GM20000 (cell line): ENCODE measurements at places on chromosomes 3 and 15.

- DNase-seq, result no peak
These were observed 1.1 kb downstream of the TICRR start for GRCh38 chr15:89576417-89576773.

GRCh38 chr15:82554351-82554750, 14.1 kb upstream of the RPS17 start:
- DNase-seq, result no peak

DNA sequence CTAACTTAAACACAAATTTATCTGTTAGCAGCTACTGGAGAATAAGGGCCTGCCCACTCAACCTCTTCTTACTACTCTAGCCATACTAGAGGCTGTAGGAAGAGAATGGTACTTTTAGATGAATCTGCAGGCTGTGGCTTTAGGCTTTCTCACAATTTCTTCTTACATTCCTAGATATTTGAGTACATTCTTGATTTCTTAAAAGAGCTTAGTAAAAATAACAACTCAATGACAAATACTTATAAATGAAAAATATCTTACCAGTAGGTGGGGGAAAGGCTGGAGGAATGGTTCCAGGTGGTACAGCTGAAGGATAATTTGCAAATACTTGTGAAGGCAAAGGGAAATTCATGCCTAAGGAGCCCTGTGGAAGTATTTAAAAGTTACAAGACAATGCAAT, 92.9 kb upstream of the GK5 start:
- DNase-seq, result no peak

DNA sequence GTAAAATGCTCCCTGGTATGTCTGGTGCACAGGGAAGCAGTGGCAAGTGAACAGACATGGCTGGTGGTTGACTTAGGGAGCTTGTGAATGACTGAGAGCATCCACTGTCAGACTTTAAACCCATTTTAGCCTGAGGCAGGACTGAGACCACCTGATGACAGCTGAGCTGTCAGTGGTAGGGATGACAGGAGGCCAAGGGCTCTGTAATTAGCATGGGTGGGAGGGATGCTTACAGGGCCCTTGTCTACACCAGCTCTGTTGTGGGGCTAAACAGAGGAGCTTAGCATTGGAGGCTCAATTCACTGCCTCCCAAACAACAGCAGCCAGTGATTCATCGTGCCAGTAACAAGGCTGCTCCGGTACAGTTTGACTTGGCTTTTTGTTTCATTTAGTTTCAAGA, 169.4 kb downstream of the CHST2 start:
- DNase-seq, result no peak

DNA sequence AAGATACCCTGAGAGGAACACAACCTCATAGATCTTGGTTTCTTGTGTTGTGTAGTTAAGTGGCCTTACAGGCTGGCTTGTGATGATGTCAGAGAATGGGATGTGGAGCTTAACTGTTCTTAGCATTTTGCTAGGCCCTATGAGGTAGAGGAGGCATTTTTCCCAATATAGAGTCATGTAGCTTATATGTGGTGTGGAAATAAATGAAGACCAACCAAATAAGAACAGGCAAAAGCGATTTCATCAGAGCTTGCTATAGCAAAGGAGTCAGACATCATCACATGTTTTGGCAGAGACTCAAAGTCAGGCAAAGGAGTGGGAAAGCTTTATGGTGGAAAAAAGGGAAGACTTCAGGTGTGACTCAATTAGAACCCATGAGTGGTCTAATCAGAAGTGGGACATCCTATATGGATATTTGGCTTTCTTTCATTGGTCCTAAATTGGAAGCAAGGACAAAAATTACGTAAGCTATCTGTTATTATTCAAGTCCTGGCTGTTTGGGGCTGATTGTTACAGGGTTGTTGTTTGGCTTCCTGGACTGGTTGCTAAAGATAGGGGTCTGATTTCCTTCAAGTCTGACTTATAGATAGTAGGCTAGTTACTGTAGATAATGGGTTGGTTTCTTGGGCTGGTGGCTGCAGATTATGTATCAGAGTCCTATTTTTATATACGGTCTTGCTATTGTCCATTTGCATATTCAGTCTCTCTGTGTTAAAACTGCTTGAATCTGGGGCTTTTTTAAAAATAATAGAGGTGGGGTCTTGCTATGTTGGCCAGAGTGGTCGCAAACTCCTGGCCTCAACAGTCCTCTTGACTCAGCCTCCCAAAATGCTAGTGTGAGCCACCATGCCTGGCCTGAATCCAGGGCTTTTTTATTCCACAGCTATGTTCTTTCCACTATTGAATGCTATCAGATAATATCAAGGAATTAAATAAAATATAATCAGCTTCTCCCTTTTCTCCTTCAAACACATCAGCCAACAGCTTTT, 30.3 kb upstream of the SETD2 start:
- DNase-seq, result no peak

GRCh38 chr3:32140943-32141342, 34.5 kb downstream of the GPD1L start:
- DNase-seq, result no peak

GRCh38 chr15:73688455-73688854, 4.3 kb downstream of the CD276 start:
- no peak for DNase-seq

DNA sequence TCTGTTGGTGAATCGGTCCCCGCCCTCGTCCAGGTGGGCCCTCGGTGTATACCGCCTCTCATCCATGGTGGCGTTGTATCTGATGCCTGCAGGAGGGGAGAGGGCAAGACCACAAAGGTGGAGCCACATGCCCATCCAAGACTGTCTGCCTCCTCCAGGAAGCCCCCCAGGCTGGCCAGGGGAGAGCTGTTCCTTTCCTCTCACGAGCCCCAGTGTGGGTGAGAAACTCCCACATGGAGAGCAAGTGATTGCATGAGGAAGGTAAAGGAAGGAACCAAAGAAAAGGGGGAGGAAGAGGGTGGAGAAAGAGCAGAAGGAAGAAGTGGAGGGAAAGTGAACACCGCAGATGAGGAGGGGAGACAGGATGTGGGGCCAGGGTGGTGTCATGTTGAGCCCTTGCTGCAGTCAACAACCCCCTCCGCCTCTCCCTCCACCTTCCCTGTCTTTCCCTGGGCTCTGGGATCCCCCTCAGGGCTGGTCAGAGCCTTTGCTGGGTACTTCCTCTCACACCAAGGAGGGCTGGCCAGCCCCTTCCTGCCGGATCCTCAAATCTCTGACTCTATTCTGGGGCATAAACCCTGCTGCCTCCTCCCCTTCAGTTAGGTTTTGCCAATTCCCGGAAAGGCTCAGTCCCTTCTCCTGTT, 49.3 kb downstream of the FEM1B start:
- DNase-seq, result no peak

DNA sequence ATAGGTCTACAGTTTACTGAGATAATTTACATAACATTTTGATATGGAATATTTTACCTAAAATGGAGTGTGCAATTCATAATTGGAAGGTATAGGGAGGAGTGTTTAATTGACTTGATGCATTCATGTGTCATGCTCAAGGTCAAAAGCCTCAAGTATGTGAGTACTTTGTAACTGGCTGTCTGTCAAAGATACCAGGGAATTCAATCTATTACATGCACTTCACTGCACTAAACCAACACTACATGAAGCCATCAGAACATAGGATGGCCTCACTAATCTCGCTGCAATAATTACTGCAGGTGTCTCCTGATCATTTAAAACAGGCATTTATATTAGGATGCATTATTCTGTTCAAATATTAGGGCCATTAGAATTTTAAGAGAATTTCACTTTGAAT, 367.2 kb downstream of the CNTN4 start:
- DNase-seq, result no peak

DNA sequence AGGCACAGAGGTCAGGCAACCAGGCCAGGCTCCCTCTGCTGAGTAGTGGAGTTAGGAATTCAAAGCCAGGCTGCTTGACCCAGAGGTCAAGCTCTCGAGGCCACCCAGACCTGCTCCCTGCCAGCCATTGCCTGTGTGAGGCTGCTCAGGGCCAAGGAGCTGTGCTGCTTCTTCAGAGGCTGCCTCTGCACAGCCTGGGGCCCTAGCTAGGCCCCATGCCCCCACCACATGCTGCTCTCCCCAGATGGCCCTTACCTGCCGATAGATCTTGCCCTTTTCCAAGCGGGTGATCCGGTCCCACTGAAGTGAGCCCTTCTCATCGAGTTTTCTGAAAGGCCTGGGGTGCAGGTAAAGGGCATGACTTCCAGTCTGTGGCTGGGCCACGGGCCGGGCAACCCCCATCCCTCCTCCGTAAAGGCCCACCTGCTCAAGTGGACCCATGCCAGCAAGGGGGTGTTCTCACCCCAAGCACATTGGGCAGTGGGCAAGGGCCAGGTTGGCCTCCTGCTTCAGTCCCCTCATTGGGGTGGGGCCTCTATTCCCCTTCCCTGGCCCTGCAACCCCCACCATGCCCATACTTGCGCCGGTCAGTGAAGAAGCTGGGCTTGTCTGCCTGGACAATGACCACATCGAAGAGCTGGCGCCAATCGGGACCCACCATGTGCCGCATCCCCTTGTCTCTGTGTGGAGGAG, 6.5 kb downstream of the NT5DC2 start:
- no peak for DNase-seq

- DNase-seq, result no peak
These were observed 357.8 kb upstream of the TBL1XR1 start for GRCh38 chr3:177554895-177555759.

DNA sequence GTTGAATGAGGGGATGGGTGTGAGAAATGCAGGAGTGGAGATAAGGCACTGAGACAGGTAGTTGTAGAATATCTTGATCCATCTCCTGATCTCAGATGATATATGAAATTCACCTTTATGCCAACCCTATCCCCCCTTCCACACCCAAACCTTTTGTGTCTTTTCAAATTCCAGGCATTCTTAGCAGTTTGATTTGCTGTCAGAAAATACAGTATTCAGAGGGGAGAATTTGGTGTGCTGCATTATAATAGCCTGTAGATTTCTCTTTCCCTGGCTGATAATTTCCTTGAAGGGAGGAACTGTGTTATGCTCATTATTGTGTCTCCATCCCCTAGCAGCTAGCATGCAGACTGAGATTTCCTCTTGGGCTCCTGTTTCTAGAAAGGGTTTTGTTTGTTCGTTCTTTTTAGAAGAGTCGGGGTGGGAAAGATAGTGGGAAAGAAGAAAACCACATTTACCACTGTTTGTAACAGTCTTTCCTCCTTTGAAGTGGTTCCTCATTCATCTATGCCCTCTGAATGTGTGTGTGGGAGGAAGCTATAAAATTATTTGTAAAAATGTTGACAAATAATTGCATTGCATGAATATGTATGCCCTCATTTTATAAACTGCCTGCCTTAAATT, 373.4 kb downstream of the DIPK2A start:
- no peak for DNase-seq

GRCh38 chr3:162398554-162398953, 901.9 kb downstream of the OTOL1 start:
- no peak for DNase-seq

- no peak for DNase-seq
These were observed 80.1 kb upstream of the LRTM1 start for GRCh38 chr3:55007971-55008370.

- DNase-seq, result no peak
These were observed 10.9 kb downstream of the ACSBG1 start for GRCh38 chr15:78223396-78224022.

DNA sequence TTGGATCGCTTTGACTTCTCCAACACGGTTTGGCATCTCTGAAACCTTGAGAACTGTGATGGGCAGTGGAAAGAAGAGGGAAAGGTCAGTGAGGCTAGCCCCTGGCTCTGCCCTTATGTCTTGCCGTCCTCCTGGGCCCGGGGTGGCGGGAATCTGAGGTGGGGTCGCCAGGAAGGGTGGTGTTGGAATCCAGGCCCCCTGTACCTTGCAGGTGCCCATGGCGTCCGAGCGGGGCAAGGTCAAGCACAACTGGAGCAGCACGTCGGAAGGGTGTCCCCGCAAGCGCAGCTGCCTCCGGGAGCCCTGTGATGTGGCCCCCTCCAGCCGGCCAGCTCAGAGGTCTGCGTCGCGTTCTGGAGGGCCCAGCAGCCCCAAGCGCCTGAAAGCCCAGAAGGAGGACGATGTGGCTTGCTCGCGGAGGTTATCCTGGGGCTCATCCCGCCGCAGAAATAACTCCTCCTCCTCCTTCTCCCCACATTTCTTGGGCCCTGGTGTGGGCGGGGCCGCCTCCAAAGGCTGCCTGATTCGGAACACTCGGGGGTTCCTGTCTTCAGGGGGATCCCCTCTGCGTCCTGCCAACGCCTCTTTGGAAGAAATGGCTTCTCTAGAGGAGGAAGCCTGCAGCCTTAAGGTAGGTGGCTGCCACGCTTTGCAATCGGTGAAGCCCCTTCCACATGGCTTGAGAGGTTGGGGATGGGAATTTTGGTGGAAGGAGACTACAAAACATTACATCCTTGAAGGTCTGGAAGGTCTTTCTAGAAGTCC, 907 bp downstream of the TATDN2 start:
- DNase-seq, result peak; percentile 72

DNA sequence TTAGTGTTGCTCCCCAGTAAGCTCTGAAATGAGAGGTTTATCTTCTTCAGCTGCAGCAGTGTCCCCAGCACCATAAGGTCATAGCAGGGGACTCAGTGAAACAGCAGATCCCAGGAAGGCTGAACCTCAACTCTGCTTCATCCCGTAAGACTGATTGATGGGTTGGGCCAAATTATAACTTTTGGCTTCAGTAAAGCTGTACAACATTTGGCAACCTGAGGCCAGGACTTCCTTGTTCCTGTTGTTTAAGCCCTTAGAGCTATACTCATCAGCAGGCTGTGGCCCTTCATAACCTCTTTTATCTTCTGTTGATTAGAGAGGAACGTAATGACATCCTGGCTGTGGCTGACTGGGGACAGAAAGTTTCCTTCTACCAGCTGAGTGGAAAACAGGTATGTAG, 29.0 kb downstream of the IFT122 start:
- no peak for DNase-seq

DNA sequence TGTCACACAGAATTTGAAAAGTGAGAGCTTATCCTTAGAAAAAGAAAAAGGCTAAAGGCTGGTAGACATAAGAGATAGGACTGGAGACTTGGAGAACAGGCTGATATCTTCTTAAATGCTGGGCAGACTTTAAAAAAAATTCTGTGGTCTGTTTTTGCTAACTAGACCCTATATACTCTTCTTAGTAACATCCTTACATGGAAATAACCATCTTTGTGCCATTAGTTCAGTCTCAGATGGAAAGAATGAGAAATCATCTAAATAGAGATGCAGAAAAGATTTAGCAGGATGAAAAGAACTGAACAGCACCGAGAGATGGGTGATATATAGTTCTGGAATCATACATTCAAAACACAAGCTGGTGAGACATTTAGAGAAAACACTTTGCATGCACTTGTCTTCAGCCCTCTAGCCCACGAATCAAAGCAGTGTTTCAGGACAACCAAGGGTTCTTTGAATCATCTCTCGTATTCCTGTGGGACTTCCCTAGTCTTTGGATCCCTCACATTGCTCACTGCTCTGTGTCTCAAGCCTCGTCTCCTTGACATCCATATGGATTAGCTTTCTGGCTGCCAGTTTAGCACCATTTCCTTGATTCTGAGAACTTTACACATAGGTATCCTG, 93.0 kb upstream of the LYSMD4 start:
- DNase-seq, result no peak

DNA sequence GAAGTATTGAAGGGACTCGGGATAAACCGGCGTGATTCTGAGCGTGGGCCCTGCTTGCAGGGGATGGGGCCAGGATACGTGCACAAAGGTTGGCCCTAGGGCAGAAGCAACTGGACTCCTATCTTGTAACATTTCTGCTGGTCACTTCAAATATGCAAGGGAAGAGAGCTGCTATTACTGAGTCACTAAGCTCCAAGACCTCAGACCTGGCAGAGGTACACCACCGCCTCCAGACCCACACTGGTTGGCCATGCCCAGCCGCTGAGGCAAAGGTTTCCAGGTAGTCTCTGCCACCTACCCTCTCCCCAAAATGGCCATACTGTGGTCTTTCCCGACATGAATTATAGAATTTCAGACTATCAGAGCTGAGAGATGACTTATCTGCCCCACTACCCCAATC, 13.4 kb upstream of the STRA6 start:
- no peak for DNase-seq

GRCh38 chr15:87563869-87564268, 692.7 kb downstream of the NTRK3 start:
- DNase-seq, result no peak
